ENCODE measurements at places on chromosomes 13 and 19.

GRCh38 chr19:17220207-17220758 is 5.1 kb downstream of the USE1 start:
- peak; percentile 35 for DNase-seq

DNA sequence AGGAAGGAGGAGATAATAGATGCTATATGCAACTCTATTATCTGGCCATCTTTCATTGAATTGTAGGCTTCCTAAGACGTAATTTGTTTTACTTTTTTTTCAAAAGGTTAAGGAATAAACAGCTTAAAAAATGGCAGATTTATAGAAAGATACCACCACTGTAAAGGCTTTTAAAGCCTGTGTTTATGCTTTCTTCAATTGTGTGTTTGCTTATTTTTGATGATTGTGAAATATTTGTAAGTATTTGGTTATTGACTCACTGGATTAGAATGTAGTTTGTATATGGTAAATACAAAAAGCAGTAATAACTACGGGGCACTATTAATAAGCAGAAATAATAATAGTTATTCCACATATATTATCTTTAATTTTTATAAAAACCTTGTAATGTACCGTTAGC is 437.9 kb downstream of the KLF5 start:
- no peak for DNase-seq

DNA sequence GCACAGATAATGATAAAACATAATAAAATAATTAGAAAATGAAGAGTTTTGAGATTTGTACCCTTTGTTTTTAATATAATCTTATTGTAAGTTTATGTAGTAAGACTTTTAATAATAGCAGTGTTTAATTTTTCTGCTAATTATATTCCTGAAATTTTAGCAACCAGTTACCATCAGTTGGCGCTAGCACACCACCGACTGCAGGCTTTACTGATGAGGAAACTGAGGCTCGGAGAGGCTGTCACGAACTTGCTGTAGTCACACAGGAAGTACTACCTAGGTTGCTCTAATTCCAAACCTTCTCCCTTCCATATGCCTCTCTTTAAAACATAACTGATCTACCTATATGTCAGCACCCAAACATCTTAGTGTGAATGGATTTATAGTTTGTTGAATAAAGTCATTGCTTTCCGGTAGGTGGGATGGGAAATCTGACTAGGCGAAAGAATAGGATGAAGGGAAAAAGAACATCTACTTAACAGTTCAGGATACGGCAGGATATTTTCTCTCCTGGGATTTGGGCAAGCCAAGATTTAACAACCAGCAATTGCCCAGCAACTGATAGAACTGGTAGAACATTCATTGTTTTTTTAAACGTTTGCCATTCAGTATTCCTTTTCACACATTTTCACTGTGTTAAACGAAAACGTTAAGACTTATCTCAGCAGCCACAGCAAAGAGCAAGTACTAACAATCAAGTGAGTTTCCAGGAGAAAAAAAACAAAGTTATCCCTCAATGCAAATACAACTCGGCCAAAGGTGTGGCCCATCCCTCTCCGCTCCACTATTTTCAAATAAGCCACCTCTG is 822 bp upstream of the RFXAP start:
- DNase-seq = no peak

GRCh38 chr13:32254416-32254815 is 60.7 kb downstream of the ZAR1L start:
- no peak for DNase-seq

- no peak for DNase-seq
Observed at GRCh38 chr19:45250216-45250831, 747 bp upstream of the MARK4 start.

DNA sequence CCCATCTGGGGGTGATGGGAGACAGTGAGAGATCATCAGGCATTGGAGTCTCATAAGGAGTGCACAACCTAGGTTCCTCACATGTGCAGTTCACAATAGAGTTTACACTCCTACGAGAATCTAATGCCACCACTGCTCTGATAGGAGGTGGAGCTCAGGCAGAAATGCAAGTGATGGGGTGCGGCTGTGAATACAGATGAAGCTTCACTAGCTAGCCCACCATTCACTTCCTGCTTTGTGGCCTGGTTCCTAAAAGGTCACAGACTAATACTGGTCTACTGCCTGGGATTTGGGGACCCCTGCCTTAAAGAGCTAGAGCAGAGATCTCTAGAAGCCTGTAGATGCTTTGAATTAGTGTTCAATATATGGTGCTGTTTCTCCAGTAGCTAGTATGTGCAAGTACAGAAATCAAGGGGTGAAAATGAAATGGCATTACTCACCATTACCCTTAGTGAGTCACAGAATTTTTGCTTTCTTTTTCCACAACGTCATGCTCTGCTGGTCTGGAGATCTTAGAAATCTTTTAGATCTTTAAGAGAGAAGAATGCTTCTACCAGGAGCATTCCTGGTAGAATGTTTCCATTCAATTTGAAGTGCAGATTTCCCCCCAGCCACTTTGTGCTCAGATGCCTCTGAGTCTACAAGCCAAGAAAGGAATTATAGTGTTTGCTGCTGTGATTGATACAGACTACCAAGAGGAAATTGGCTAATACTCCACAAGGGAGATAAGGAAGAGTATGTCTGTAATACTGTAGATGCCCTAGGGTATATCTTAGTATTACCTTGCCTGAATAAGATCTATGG is 2301.2 kb downstream of the PCDH9 start:
- DNase-seq = no peak

DNA sequence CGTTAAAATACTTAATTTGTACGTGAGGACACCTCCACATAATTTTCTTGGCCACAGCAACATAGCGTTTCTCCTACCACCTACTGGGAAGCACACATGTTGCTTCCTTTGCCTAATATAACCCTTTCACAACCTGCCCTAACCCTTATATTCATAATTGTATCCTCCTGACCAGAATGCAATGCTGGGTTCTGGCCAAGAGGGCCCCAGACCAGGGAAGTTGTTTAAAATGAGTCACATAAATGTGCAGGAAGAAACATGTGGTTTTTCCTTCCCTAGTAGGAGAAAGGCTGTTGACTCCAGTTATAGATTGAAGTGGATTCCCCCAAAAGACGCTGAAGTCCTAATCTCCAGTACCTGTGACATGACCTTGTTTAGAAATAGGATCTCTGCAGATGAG is 187.3 kb downstream of the NUFIP1 start:
- no peak for DNase-seq

DNA sequence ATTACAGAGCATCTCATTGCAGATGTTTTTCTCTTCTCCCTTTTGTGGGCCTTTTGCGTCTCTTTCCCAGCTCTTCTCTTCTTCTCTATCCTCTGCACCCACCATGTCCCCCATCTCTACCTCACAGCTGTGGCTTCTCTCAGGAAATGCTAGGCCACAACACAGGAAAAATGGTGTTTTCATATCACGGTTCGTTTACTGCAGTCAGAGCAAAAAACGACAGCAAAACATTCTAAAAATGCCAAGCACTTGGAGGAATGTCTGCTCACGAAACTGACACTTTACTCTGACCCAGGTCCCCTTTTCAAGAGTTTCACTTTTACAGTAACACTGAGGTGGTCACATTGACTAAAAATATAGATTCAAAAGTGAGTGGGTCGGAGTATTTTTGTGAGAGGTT is 152.2 kb downstream of the DCT start:
- DNase-seq = no peak

DNA sequence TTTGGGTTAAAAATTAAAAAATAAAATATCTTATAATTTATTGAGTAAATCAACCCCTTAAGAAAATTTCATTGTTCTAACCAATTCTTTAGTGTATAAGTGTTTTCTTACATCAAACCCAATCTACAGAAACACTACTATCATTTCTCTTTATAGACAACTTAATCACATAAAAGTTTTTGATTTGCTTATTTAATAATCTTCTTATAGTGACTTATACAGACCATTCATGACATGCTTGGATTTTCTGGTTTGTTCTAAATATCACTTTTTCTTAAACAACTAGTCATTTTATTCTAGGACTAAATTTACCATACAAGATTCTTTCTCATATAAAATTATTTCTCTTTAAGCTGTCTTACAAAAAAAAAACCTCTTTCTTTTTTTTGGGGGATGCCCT is 27.3 kb upstream of the ZSCAN5A start:
- no peak for DNase-seq

DNA sequence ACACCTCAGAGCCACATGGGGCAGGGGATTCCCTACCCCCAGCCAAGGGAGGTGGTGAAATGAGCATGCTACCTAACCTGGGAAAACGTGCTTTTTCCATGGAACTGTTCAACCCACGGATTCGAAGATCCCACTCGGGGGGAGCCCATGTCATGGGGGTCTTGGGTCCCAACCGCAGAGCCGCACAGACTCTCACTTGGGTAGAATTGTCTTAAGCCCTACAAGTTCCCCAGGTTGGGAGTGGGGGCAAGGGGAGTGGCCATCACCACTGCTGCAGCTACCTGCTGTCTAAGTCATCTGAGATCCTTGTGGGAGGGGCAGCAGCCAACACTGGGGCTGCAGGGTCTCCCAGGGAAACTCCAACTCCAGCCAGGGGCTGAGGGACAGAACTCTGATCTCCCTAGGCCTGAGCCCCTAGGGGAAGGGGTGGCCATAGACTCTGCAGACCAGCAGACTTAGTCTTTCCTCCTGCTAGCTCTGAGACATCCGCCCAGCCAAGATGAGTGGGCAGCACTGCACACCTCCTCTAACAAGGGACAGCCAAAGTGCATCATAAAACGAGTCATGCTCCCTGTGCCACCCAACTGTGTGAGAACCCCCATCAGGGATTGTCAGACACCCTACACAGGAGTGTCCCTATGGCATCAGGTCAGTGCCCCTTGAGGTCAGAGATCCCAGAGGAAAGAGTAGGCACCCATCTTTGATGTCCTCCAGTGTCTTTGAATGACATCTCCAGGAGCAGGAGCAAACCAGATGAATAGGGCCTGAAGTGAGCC is 610.4 kb upstream of the SLITRK6 start:
- no peak for DNase-seq

DNA sequence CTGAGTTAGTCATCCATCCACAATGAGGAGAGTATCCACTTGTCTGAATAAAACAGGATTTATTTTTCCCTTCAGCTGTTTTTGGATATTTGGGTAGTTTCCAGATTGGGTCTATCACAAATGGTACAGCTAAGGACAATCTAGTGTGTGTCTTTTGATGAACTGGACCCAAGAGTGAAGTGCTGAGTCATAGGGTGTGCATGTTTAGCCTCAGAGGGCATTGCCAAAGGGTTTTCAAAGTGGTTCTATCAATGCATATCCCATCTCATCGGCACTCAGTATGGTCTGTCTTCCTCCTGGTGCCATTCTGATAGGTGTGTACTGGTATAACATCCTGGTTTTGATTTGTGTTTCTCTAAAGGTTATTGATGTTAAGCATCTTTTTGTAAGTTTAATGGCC is 62.3 kb downstream of the GSX1 start:
- no peak for DNase-seq

- no peak for DNase-seq
Observed at GRCh38 chr19:35009424-35010415, 9.6 kb downstream of the GRAMD1A start.

- DNase-seq = no peak
Observed at GRCh38 chr13:43942286-43942685, 62.6 kb downstream of the LACC1 start.

- DNase-seq = no peak
Observed at GRCh38 chr19:3336680-3337523, 29.5 kb upstream of the NFIC start.

DNA sequence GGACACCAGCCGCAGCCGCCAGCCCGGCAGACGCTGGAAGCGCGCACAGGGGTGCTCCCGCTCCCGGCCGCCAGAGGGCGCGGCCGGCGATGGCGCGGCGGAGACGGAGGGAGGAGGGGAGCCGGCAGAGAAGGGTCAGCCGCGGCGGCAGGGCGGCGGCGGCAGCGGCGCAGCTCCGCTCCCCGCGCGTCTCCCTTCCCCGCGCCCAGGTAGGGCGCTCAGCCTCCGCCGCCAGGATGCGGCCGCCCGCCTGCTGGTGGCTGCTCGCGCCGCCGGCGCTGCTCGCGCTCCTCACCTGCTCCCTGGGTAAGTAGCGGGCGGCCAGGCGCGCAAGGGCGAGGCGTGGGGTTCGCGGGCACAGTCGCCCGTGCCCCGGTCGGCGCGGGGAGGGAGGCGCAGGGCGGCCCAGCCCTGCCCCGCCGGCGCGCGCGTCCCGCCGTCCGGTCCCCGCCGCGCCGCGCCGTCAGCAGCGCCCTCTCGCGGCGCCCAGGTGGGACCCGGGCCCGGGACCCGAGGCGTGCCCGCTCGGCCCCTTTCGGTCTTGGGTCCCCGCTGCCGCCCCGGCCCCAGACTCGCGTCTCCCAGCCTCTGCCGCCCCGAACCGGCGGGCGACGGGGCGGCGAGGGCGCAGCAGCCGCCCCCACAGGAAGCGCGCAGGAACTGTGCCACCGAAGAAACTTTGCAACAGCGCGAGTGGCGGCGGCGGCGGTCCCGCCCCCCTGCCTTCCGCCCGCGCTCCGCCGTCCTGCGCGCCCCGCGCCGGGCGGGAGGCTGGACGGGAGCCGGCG is at the start of gene B3GLCT:
TSS of gene B3GLCT (plus strand) at position 127 of the 788 bp plus-strand sequence. CDS start at position 237, 110 bp downstream.
- DNase-seq = peak; percentile 79

GRCh38 chr19:43780706-43781525 is at the start of gene KCNN4:
TSS of gene KCNN4 (minus strand) at chr19:43780973. CDS start at chr19:43780861, 112 bp downstream.
- DNase-seq = peak; percentile 74

DNA sequence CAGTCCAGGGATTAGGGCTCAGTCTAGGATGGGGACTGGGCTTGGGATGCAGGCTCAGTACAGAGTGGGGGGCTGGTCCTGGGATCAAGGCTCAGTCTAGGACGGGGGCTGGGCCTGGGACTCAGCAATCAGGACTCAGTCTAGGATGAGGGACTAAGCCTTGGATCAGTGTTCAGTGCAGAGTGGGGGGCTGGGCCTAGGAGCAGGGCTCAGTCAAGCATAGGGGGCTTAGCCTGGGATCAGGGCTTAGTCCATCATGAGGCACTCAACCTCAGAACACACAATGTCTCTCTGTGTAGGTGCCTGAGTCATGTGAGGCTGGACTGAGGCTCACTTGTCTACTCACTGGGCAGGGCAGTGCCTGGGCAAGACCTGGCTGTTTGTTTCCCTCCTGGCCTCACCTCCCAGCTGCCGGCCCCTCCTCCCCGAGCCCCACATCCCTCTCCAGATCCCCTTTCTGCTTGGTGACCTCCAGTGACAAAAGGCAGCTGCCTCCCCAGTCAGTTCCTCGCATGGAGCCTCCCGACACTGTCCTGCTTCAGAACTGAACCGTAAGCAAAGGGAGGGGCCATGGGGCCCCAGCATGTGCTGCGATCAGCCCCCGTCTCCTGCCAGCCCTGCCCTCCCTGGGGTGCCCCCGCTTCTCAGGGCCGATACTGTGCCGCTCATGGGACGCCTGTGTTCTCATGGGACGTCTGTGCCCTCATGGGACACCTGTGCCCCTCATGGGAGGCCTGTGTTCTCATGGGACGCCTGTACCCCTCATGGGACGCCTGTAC is 6.5 kb upstream of the S1PR4 start:
- no peak for DNase-seq

DNA sequence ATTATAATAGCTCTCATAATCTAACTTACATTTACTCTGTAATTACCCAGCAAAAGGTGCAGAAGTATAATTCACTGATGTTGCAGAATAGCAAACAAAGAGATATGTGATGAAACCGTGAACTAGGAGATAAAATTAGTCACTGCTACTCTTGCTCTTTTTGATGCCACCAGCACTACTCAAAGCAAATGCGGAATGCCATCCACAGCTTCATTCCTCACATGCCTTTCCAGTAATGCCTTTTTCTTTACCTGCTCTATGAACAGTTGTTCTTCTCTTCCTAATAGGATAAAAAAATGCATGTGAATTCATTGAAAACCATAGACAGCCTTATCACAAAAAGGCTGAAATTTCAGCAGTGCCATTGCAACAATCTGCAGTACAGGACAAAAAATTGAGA is 1129.5 kb downstream of the DIAPH3 start:
- DNase-seq = no peak

Measured in stimulated activated CD4-positive, alpha-beta T cell treated with anti-CD3 and anti-CD28 coated beads, Interleukin-4, amount 100 ng/mL, for 1 hour (primary cell).